CD4-positive, alpha-beta T cell treated with Interleukin-21 for 1 hour (primary cell): ENCODE measurements at places on chromosomes 7 and 10.

GRCh38 chr7:103866919-103867318 is 122.5 kb downstream of the RELN start:
- DNase-seq = no peak

GRCh38 chr7:124429923-124430322 is 335.7 kb downstream of the GPR37 start:
- DNase-seq = no peak

GRCh38 chr10:5670662-5671375 is 4.4 kb upstream of the ASB13 start:
- DNase-seq = no peak

GRCh38 chr10:13095929-13096328 is 4.0 kb upstream of the OPTN start:
- no peak for DNase-seq

GRCh38 chr10:70613941-70614340 is 11.4 kb upstream of the PRF1 start:
- DNase-seq = no peak

GRCh38 chr7:45219801-45220435 is 62.3 kb downstream of the RAMP3 start:
- DNase-seq = no peak

GRCh38 chr10:78616125-78616695 is 452.6 kb upstream of the ZMIZ1 start:
- no peak for DNase-seq

- DNase-seq = no peak
Measured at GRCh38 chr7:22125436-22125835, 179.7 kb upstream of the CDCA7L start.

DNA sequence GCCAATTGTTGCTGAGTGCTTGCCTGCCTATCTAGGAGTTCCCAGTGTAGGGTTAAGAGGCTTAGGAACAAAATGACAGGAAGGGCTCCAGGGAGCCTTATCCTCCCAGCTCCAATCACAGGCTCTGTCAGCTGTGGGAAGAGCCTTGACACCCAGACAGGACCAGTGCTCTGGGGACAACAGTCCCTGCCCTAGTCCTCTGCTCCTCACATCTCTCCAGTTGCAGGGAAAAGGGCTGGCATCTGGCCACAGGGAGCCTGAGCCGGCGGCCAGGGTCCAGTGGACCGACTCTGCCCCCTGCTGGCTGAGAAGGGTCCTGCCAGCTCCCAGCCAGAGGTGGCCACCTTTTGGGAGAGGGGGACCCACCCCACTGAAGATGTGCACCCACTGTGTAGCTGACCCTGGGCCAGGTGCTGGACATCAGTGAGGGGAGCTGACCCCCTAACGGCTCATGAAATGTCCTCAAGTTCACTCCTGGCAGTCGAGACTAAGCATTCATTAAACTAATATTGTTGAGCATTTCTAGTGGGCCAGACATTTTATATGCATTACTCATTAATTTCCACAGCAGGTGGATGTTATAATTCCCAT is 17.6 kb downstream of the DNAJB12 start:
- DNase-seq = peak; percentile 66

- DNase-seq = no peak
Measured at GRCh38 chr10:10642189-10642588, 375.5 kb upstream of the CELF2 start.

DNA sequence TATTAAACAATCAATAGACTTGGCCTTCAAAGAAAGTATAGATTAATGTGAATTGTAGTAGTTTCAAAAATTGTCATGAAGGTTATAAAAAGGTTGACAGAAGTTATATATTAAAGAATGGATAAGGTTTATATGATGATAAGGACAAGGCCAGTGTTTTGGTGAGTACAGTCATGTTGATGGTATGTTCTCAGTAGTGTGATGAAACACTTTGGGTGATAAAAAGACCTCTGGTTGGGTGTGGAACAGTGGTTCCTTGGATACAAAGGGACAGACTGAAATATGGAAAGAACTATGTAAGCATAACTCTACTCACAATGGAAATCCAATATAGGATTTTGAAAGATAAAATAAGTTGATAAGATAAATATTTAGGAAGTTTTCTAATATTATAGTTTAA is 866.3 kb downstream of the ANKRD7 start:
- DNase-seq = no peak

DNA sequence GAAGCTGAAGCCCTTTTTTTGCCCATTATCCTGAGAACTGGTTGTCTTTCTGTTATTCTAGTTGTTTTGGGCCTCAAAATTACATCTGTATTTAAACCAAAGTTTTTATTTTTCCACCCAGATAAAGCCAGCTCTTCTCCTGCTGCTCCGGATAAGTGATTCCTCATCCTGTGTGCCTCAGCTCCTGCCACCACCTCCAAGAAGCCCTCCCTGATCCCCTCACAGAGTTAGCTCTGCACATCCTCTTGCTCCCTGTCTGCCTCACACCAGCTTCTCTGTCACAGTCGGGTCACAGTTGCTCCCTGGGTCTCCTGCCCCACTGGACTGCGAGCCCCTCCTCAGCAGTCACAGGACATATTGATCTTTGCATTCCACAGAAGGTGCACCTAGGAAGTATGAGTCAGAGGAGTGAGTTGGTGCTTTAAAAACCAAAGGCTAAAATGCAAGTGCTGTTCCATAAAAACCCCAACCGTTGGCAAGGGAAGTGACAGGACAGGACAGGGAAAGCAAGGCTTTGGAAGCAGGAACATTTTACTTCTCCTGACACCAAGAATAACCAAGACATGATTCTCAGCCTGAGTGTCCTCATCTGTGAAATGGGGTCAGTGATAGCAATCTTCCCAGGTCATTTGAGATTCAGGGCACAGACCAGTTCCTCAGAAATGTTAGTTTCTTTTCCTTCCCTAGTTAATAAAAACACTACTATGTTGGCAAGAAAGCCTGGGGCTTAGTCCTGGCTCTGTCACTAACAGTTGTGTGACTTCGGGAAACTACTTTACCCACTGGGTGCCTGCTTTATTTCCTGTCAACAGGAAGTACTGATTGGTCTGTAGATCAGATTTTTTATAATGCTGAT is 36.5 kb upstream of the EEPD1 start:
- DNase-seq = peak; percentile 17

- DNase-seq = no peak
Measured at GRCh38 chr10:130363899-130364445, 227.8 kb downstream of the GLRX3 start.

DNA sequence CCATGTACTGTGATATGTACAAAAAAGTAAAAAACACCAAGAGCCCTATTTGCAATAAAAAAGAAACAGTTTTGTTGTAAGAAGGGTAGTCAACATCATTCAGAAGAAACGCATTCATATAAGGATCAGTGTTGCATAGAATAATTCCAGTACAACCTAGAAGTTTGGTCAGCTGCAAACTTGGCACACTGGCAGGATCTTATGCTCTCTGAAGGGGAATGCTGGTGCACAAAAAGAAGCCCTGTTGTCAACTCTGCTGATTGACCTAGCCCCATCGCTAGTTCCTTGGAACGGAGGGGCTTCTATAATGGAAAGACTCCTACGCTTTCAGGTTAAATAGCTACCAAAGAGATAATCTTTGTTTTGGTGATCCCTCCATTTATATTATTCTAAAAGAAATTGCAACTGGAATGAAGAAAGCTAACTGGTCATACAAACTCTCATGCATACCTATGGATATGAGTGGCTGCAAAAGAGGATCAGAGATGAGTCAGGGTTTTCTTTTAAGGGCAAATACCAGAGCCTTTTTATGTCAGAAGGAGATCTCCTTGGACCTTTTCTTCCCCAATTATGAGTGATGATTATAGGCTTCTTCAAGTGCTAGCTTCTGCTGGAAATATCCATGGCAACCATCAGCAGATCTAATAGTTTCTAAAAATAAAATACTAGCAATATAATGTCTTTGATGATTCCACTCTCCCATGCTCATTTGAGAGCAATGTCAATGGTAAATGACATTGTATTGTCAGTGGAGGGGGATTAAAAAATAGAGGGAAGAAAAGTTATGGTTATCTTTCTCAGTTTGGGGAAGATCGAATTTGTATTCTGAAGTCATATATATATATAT is 312.4 kb upstream of the CACNA2D1 start:
- DNase-seq = no peak

DNA sequence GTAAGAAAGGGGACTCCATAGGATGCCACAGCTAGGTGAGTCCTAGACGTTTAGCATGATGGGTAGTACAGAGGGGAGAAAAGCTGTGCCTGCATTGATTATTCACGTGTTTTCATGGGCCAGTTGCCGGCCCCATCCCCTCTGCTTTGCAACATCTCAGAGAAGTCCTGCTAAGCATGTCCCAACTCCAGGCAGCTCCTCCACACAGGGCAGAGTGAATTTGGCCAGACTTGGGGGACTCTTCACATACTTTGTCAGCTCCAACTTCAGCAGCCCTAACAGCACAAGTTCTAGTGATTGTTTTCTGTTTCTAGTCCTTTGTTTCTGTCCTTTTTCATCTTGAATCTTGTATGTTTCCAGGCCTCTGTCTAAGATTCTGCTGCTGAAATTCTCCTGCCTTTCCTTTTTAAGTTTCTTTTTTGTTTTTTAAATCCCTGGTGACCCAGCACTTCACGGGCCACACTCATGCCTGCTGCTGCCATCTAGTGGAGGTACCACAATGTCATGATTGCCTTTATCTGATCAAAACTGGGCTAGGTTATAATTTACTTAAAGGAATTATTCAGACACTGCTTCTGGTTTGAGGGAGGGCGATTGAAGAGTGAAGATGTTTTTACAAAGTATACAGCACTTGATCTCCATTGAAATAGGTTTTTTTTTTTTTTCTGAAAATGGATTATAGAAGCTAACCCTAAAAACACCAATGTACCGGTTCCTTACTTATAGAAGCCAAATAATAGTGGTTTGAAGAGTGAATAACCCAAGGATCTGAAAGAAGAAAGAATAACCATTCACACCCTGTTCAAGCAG is 276.9 kb downstream of the CSTF2T start:
- peak; percentile 35 for DNase-seq

DNA sequence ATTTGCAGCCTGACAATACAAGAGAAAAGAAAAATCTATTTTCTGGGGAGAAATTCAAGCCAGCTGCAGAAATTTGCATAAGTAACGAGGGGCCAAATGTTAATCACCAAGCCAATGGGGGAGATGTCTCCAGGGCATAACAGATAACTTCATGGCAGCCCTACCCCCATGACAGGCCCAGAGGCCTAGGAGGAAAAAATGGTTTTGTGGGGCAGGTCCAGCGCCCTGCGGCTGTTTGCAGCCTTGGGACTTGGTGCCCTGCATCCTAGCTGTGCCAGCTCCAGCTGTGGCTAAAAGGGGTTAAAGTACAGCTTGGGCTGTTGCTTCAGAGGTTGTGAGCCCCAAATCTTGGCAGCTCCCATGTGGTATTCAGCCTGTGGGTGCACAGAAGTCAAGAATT is 54.3 kb downstream of the VIM start:
- DNase-seq = no peak
